ENCODE measurements at places on chromosomes 13 and 19. TPM values are rescaled to one million over a fixed set of nuclear protein-coding genes. Genes with fewer than 3 reads are reported as not detected.

GRCh38 chr19:51594774-51595109 lies 23.7 kb downstream of the ZNF175 start:
- no peak for DNase-seq

- no peak for DNase-seq
Measured at GRCh38 chr19:6735181-6735911, 2.0 kb downstream of the GPR108 start.

GRCh38 chr13:36031490-36031889 lies 99.7 kb downstream of the DCLK1 start:
- no peak for DNase-seq

DNA sequence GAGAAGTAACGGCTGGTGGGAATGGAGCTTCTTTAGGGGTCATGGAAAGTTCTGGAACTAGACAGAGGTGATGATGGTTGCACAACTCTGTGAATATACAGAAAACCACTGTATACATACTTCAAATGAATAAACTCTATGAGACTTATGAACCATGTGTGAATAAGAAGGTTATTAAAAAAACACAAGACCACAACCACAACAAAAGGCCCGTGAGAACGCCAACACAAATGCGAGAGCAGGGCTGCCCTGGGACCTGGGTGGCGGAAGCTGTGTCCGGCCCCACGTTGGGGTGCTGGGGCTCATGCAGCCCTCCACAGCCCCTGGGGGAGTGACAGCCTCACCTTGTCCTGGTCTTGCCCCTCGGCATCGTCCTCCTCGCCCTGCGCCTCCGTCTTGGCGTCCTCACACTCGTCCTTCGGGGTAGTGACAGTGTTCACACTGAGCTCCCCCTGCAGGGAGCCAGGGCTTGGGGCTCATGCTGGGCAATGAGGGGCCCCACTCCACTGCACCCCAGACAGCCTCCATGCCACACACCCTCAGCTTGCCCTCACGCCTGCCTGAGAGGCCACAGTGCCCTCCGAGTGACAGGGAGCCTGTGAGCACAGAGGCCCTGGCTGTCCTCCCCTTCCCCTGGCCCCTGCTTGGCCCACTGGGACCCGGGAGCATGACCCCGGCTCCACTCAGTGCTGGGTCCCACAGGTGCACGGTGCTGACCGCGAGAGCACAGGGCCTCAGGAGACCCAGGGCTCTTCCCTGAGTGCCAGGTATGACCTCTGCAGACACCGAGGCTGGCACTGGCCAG lies 16.0 kb downstream of the IZUMO4 start:
- peak; percentile 36 for DNase-seq

- no peak for DNase-seq
Measured at GRCh38 chr13:42525035-42525504, 48.9 kb upstream of the TNFSF11 start.

DNA sequence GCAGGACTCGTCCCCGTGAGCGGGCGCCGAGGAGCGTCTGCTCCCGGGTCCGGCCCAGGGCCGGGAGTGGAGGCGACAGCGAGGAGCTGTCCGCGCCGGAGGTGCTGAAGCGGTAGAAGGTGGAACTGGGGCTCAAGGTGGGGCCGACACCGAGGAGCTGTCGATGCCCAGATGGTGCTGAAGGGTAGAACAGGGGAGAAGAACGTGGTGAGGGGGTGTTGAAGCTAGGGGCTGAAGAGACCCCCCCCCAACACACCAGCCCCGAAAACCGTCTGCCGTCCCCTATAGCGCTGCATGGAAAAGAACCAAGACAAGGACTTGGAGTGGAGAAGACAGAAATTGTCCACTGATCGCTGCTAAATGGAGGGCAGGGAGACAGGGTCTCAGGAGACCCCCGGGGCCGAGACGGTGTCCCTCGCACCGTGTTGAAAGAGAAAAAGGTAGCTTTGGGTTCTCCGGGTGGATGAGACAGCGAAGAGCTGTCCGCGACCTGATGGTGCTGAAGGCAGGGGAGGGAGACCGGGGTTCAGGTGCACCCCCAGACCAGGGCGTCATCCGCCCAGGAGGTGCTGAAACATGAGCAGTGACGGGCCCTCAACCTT lies 7.1 kb upstream of the PDE4C start:
- DNase-seq, result peak; percentile 74

- no peak for DNase-seq
Measured at GRCh38 chr13:29270271-29270985, 325.1 kb downstream of the SLC7A1 start.

FPR1 gene
- 6.4 TPM for total RNA-seq

All from natural killer cell (primary cell).